ENCODE measurements at places on chromosomes 2 and 18. TPM values are rescaled to one million over a fixed set of nuclear protein-coding genes. Genes with fewer than 3 reads are reported as not detected.

- DNase-seq, result no peak
Observed at GRCh38 chr18:10579079-10579867, 53.4 kb downstream of the NAPG start.

- peak; percentile 66 for DNase-seq
Observed at GRCh38 chr18:76922107-76922506, 99.8 kb downstream of the ZNF236 start.

- no peak for DNase-seq
Observed at GRCh38 chr18:59810735-59811520, 88.9 kb upstream of the PMAIP1 start.

DNA sequence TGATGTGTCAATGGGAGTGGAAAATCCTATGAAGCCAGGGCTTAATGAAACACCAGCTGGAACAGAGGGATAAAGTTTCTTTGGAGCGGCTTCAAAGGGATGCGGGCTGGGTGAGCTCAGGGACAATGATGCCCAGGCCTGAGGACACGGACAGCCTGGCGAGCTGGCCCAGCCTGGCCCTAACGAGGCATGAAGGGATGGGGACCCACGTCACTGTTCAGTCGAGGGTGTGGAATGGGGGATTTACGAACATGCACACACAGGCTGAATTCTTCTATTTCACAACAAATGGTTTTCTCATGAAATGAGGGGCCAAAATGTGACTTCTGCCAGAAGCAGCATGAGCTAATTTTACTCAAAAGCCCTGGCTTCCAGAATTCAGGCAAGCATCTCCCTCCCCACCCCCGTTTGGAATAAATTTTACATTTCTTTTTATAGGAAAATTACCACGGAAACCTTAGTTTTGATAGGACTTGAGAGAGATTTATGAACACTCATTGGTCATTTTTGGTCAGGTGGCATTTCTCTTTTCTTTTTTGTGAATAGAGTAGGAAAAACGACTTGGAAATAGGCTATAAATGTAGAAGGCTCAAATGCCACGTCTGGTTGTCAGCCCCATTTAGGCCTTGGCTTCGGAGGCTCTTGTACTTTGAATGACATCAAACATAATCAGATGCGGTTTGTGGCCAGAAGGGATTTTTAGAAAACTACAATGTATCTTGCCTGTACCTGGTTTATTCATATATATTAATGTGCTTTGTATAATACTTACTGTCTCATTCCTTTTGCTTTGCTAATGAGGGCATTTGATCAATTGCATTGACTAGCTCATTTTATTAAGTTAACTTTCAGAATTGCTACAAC lies 893.8 kb upstream of the CELF4 start:
- DNase-seq, result no peak

GRCh38 chr2:38658613-38659012 lies 7.3 kb upstream of the GALM start:
- no peak for DNase-seq

DNA sequence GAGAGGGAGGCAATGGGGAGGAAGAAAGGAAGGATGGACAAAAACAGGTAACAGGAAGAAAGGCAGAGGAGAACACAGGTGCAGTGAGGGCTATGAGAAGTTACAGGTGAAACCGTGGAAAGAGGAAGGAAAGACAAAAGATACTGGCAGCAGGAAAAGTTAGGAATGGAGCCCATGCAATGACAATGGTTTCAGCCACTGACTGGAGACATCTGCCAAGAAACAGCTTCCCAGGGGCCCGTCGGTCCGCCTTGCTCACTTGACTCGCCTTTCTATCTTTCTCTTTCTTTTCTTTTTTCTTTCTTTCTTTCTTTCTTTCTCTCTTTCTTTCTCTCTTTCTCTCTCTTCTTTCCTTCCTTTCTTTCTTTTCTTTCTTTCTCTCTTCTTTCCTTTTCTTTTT lies 37.5 kb downstream of the ST8SIA5 start:
- no peak for DNase-seq

- no peak for DNase-seq
Observed at GRCh38 chr2:202510911-202511310, 123.9 kb upstream of the FAM117B start.

GRCh38 chr2:9548506-9548905 lies 7.1 kb downstream of the ADAM17 start:
- no peak for DNase-seq

DNA sequence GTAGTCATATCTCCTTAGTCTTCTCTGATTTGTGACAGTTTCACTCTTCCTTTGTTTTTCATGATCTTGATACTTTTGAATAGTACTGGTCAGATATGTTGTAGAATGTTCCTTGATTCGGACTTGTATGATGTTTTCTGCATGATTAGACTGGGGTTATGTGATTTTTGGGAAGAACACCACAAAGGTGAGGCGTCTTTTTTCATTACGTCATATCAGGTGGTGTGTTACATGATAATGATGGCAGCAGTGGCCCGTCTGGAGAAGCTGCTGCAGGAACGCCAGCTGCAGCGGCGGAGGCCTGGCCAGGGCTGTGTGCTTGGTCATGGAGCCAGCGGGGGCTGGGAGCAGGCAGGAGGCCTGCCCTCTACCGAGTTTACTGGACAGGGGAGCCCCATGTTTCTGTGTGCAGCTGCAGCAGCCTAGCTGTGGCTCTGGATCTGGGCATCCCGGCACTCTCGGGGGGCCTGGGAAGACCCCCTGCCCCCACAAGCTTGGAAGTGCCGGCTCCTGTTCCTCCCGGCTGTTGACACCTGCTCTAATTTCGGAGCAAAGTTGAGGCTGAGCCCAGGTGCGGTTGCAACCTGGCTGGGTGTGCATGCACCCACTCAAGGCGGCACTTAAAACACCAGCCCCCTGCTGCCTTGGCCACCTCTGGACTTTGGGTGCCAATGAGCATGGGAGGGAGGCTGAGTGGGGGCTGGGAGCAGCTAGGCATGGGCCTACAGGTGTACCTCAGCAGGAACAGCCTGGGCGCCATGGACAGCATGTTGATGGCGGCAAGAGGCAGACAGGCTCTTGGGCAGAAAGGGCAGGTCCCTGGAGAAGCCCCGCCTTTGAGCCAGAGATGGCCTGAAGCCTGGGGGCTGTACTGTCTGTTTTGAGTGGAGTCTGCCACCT lies 26.1 kb downstream of the SLC4A10 start:
- no peak for DNase-seq

The STON1 gene
- total RNA-seq, result 8.1 TPM

DNA sequence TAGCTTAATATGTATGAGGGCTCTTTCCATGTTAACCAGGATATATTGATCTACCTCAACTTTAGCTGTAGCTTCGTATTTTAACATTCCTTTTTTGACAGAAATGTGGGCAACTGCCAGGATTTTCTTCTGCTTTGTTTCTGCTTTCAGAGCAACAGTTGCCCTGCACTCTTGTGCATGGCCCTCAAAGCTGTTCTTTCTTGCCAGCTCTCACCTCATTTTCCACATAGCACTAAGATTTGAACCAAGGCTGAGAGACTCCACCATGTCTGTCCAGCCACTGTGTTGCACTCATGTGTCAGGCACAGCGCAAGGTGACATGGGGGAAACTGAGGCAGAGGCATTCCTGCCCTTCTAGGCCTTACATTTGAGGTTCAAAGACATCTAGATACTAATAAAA lies 422.8 kb upstream of the RAB12 start:
- DNase-seq, result no peak

- no peak for DNase-seq
Observed at GRCh38 chr2:147495734-147496133, 349.1 kb upstream of the ACVR2A start.

The RGPD3 gene
- 0.08 TPM for total RNA-seq
